Lung microvascular endothelial cell (primary cell): ENCODE measurements at places on chromosomes 2 and 18. TPM values are rescaled to one million over a fixed set of nuclear protein-coding genes. Genes with fewer than 3 reads are reported as not detected.

The SLC5A6 gene
- total RNA-seq = 12.0 and 26.0 TPM in 2 replicates

DNA sequence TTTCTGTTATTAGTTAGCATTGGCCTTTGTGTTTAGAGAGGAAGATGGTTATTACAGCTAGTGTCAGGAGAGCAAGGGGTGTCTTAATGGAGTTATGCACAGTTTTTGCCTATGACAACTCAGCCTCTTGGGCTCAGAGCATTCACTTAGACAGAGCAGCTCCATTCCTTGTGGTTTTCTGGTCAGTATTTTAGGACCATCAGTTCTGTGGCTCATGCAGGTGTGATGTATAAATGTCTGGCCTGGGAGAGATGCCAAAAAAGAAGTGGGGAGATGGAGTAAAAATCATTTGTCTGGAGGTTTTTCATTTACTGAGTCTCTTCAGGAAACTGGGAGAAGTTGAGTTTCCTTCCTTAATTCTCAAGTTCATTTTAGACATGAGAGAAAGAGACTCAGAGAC is 79.7 kb downstream of the PRKCE start:
- no peak for DNase-seq

DNA sequence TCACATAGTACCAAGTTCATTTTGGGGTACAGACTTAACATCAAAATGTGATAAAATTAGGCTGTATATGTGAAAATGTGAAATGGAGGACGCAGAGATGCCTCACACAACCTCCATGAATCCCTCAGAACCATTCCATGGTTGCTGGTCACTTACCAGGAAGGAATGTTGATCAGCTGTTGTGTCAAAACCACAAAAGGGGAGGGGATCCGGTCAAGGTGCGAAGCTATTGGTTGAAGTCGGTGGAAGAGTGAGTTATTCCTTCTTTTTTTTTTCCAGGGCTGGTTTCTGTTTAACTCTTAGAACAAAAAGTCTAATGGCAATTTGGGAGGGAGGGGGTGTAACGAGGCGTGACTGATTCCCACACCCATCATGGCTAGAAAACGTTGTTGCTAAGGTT is 32.3 kb upstream of the REG3A start:
- no peak for DNase-seq

DNA sequence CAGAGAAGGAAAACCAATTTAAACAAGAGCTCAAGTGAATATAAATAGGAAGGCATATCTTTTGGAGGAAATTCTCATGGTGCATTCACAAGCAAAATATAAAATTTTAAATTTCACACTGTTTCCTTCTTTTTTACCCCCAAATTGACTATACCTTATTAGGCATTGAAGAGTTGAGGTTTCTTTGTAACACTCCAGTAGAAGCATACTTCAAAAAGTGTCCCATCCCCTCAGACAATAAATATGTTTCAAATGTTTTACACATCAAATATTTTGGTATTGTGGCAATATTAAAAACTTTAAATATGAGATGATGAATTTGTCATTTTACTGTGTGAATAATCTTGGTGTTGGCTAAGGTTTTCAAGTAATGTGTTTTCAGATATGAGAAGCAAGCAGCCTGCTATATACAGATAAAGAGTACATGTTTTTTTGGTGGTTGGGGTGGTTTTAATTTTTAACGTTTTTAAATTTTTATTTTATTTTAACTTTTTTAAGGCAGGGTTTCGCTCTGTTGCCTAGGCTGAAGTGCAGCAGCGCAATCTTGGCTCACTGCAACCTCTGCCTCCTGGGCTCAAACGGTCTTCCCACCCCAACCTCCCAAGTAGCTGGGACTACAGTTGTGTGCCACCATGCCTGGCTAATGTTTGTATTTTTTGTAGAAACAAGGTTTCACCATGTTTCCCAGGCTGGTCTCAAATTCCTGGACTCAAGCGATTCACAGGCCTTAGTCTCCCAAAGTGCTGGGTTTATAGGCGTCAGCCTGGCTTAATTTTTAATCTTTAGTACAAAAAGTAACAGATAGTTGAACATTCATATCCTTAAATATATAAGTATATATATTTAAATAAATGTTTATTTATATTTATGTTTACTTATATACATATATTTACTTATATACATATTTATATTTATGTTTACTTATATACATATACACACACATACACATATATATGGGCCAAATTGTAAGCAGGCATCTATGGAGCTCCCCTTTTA is 36.5 kb upstream of the DLX1 start:
- DNase-seq = no peak

The IL1R2 gene
- 0.20 and 0.22 TPM in 2 replicates for total RNA-seq

The FABP1 gene
- not detected in 2 replicates for total RNA-seq
